ENCODE measurements at places on chromosomes 3 and 15.

DNA sequence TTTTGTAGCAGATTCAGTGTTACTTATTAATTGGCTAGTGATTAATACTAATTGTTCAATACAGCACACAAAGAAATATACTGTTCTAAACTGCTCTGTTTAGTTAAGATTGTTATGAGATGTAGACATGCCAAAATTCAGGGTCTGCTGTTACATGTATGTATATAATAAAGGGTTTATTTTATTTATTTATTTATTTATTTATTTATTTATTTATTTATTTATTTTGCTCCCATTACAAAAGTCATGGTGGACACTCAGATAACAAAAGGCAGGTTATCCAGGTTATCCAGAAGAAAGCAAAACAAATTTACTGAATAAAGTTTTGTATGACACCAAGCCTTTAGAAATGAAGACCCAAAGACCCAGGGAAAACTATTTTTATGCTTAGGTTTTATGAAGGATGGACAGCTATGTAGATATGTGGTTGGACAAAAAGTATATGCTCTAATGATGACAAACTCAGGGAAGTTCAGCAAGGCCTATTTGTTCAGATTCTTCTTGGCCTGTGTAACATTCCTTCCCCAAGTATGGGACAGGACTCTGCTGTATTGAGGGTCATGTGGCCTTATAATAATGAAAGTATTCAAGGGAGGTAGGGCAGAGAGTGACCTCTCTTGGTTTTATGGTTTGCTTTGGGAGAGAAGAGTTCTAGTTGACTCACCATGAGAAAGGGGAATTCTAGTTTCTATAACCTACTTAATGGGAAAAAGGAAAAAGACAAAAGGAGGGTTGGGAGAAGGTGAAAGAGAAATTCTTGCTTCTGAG, 1056.8 kb downstream of the ROBO2 start:
- no peak for DNase-seq

DNA sequence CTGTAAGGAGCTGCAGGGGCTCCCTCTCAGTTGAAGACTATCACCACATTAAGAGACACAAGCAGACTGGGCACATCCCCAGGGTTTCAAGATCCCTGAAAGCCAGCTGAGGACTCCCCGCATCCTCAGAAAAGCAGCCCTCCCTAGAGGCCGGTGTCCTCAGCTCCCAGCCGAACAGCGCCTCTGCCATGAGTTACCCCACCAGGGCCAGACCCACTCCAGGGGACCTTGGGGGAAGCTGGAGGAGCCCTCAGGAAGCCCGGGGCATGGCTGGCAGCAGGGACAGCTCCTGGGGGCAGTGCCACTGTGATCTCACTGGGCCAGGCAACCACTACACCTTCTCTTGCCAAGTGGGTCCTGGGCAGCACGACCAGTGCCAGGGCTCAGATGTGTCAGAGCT, 8.1 kb downstream of the KLF15 start:
- DNase-seq: no peak

DNA sequence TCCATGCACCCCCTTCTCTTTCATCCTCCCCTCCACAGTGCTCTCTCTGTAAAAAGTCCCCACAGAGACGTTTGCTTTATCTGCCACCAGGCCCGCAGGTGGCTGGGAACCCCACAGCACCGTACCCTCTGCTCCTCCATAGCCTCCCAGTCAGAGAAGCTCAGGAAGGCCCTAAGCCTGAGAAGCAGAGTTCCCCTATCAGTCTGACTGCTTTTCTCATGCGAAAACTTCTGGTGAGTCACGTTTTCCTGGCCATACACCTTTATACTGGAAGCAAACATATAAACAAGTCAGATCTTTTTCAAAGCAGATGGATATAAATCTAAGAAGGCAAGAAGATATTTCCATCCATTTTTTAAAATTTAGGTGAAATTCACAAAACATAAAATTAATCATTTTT, 51.5 kb upstream of the MEF2A start:
- DNase-seq: no peak

DNA sequence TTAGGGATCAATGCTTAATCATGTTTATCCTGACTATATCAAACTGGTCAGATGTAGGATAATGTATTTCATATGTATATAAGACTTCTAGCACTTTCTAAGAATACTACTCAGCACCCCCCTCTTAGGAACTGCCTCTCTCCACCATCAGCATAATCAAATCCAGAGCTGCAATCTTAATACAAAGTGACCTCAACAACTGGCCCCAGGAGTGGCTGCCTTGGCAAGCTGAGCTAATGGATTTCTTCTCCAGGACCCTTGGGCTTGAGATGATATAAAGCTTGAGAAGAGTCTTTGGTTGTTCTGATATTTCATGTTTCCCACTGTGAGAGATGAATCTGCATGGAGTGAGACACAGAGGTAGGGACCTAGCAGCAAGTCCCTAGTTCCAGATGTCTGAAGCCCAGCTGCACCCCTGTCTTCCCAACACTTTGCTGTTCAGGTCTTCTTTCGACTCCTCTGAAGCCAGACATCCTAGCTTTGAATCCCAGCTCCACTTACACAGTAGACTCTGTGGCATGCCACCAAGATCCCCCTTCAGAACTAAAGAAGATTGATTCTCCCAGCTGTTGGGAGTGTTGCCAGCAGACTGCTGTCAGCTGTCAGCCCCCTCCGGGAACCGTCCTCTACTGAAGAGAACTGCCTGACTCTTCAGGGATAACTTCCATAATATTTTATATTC, 309.3 kb upstream of the UBE2E2 start:
- no peak for DNase-seq

DNA sequence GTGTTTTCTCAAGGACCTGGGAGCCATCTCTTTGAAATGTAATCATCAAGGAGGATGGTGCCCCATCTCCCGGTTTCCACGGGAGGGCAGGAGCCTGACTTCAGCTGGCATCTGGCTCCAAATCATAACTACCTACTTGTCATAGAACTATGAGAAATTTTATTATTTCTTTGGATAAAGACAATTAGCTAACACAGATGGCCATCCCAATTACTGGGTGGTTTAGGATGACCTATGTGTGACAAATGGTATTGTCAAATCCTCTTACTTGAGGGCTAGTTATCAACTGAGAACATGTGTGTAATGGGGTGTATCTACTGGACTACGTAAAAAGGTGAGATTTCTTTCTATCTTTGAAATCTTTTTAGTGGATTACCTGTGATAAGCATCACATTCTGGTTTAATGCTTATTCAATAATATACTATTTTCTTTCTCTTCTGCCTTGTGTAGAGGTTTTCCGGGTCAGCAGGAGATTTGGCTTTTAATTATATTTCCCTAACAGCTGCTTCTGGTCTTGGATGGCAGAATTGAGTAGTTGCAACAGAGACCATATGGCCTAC, 15.3 kb upstream of the PARP14 start:
- DNase-seq: no peak

GRCh38 chr15:55546718-55547117, 38.7 kb upstream of the DNAAF4 start:
- DNase-seq: no peak

DNA sequence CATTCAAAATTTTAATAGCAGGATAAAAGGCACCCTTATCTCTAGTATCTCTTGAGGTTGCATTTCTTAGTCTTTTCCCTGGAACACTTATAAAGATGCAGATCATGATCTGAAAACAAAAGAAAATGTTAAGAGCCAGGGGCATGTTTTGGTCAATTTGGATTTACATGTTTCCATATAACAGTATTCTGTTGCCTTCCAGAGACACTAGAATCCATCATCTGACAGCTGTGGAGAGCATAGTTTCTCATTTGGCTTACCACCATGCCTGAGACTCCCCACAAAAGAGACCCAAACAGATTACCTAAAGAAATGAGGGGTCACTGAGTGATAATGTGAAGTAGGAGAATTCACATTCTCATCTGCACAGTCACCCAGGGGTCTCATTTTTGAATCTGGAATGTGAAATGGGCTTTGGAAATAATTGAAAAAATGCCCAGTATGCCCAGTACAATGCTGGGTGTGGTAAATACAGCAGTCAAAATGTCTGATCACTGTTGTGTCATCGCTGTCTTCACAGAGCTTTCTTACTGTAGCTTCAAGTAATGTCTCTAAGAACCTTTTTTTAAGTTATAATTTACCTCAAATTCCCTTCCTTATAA, 79.9 kb upstream of the ZBTB20 start:
- DNase-seq: no peak

DNA sequence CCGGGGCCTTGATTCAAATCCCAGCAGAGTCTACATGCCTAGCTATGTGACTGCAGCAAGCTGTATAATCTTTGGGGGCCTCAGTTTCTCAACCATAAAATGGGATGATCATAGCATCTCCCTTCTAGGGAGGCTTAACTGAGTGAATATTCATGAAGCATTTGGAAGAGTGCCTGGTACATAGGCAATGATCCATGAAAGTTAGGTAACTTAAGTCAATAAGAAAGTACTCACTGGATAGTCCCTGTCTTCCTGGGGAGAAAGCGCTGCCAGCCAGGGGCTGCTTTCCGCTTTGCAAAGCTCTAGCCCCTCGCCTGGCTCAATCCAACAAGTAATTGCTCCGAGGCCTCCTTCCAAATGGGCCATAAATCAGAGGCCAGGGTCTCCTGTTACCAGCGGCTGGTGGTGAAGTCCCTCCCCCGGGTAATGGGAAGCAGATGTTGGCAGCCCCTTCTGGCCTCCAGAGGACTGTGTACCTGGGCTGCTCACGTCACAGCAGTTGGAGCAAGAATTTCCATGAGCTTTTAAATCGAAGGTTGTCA, 521.9 kb upstream of the PROK2 start:
- no peak for DNase-seq

GRCh38 chr3:134711284-134711683, 60.5 kb upstream of the KY start:
- DNase-seq: no peak

GRCh38 chr3:183664913-183665381, 29.5 kb downstream of the KLHL24 start:
- no peak for DNase-seq

GRCh38 chr3:150218841-150219240, 189.3 kb upstream of the TSC22D2 start:
- DNase-seq: no peak

- DNase-seq: no peak
These were observed 231.1 kb upstream of the GADL1 start for GRCh38 chr3:31125413-31126020.

- DNase-seq: no peak
These were observed 86.9 kb upstream of the PRR23E start for GRCh38 chr3:127106053-127106452.

GRCh38 chr15:72840114-72840513, 56.6 kb upstream of the ADPGK start:
- no peak for DNase-seq

DNA sequence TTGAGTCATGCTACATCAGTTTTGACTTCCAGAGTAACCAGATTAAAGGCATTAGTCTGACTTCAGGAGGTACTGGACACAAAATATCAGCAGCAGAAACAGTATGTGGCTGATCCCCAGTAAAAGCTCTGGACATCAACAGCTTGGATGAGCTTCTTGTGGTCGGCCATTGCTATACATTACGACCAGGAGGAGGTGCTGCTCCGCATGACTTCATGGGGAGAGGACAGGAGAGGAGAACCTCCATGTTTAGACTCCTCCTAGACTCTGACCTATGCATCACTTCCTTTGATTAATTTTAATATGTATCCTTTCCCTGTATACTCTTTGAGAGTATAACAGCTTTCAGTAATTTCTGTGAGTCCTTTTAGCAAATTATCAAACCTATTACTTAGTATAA, 285.6 kb upstream of the ARHGEF26 start:
- no peak for DNase-seq

- no peak for DNase-seq
These were observed 119.2 kb upstream of the ASB14 start for GRCh38 chr3:57411715-57412114.

DNA sequence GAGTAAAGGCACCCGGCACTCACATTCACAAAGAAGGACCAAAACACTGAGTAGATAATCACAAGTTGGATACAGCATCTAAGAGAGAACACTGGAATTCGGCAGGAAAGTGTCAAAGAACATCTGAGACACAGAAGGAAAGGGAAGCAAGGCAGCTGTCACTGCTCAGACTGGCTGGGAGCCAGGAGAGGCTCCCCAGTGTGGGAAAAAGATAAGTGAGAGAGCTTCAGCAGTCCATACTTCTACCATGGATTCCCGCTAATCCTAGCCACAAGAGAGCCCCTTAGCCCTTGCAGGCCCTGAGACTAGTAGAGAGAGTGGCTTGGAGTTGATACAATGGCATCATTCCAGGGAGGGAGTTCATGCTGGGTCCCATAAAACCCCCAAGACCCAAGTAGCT, 36.7 kb upstream of the CP start:
- DNase-seq: no peak

- DNase-seq: no peak
These were observed 695.7 kb upstream of the NECTIN3 start for GRCh38 chr3:110375751-110376518.

- no peak for DNase-seq
These were observed 15.5 kb downstream of the MYL3 start for GRCh38 chr3:46847744-46848143.

DNA sequence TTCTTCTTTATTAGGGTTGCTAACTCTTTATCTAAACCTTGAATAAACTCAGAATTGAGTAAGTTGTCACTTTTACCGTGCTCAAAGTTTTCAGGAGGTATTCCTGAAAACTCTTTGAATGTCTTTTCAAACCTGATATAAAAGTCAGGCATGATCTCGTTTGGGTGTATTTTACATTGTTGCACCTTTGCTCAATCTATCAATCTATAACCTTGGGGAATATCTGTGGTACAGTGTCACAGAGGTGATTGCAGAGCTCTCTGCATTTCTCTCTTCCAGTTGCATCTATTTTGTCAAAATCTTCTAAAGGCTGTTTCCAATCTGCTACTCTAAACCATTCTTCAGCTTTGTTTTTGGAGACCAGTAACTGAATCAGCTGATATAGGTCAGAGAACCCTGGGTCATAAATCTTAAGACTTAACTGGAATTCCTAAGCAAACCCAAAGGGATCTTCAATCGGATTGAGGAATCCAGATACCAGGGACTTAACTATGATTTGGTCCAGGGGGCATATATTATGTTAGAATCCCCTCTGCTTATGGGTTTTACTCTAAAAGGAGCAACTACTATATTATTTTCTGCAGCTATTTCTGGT, 35.6 kb upstream of the AP4E1 start:
- DNase-seq: no peak

DNA sequence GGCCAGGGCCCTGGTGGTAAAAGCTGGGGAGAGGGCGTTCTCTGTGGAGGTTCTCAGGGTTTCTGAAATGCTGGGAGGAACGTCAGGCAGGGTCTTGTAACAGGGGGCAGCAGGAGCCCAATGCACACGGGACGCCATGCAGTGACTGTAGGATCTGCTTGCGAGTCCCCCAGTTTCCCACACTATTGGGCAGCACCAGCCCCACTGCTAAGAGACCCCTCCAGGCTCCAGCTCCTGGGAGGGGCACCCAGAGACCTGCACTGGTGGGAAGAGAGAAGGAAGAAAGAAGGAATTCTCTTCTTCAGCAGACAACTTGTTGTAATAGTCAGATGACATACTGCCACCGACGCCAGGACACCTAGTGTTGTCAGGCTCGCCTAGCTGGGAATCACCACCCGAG, 55.2 kb upstream of the RNF7 start:
- no peak for DNase-seq

DNA sequence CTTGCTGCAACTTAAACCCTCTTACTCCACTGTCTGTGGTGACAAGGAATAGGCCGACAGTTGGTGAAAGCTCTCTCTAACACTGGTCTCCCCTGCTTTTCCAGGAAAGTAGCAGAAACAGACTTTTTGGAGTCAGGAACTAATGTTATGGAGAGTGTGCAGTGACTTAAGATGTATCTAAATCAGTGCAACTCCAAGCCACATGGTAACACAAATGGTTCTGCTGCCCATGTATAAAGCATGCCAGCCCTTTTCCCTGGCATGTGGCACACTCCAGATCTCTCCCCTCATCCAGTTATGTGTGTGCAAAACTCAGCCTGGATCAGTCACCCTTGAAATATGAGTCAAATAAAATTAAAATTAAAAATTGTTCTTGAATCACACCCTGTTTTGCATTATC, 55.4 kb downstream of the SEMA5B start:
- DNase-seq: no peak
